ENCODE measurements at places on chromosomes 12 and 14. TPM values are rescaled to one million over a fixed set of nuclear protein-coding genes. Genes with fewer than 3 reads are reported as not detected.

The GPR135 gene
- 0.70 TPM for total RNA-seq

The POTEM gene
- total RNA-seq, result not detected

The HAL gene
- total RNA-seq, result 0.60 TPM

The TXNDC16 gene
- 0.92 TPM for total RNA-seq

All from A549 treated with Hydrocortisone at 1 μM for 4 hours (cell line).